ENCODE measurements at places on chromosomes 1 and 21.

- no peak for DNase-seq
Measured at GRCh38 chr1:53918343-53918742, 24.4 kb downstream of the DIO1 start.

- no peak for DNase-seq
Measured at GRCh38 chr1:3360646-3361257, 93.7 kb upstream of the ARHGEF16 start.

- DNase-seq: no peak
Measured at GRCh38 chr1:205190845-205191577, 20.5 kb downstream of the DSTYK start.

DNA sequence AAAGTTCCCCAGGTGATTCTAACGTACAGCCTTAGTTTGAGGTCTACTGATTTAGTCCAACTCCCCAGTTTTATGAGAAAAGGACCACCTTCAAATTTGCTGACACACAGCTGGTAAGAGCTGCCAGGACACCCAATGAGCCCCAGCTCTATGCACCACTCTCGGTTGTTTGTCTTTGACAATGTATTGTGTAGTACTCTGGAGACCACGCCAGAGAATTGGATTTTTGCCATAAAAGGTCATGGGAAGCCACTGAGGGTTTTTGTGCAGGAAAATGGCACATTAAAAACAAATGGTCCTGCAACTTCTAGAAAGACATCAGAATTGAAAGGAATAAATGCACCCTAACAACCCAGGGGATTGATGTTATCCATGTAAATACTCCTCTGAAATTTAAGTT, 7.1 kb upstream of the IER5 start:
- no peak for DNase-seq

DNA sequence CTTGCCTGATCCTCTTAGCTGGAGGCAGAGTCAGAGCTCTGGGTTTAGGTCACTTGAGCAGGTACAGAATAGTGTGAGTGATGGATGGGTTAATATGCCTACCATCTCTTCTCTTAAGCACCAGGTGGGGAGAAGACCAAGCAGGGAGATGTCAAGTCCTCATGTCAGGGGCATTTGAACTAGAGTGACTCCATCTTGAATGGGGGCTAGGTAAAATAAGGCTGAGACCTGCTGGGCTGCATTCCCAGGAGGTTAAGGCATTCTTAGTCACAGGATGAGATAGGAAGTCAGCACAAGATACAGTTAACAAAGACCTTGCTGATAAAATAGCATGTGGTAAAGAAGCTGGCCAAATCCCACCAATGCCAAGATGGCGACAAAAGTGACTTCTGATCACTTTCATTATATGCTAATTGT, 77.4 kb upstream of the BTG3 start:
- DNase-seq: no peak

- no peak for DNase-seq
Measured at GRCh38 chr1:41103766-41104165, 82.2 kb upstream of the SLFNL1 start.

DNA sequence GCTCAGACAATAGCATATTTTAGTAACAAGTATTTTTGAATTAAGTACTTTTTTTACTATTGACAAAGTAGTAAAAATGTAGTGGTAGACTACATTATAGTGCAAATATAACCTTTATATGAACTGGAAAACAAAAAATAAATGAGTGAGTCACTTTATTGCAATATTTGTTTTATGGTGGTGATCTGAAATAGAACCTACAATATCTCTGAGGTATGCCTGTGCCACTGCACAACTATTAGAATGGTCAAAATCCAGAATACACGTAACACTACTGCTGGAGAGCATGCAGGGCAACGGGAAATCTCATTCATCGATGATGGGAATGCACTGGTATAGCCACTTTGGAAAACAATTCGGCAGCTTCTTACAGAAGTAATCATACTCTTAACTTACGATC, 349.0 kb upstream of the NCAM2 start:
- DNase-seq: no peak
